ENCODE measurements at places on chromosomes 4 and X.
A peak's percentile ranks its signal among the peaks of the same experiment; 100 is the strongest.

GRCh38 chr4:140012688-140013486, 141.1 kb downstream of the MAML3 start:
- DNase-seq, result peak; percentile 52

DNA sequence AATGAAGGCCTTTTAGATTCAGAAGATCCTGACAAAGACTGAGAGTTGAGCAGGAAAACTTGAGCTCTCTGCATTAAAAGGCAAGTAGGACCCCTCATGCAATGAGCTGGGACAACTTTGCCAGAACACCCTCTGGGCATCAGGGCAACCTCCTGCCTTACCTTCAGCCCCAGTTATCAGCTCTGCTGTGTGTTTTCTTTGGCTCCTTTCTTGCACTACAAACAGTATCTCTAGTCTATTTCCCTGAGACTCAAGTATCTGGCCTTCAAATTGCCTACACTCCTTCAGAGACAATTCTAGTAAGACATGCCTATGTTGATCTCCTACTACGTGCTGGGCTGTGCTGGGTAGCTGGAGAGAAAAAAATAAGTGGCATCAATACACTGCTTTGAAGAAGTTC, 192.2 kb downstream of the MID1IP1 start:
- no peak for DNase-seq

DNA sequence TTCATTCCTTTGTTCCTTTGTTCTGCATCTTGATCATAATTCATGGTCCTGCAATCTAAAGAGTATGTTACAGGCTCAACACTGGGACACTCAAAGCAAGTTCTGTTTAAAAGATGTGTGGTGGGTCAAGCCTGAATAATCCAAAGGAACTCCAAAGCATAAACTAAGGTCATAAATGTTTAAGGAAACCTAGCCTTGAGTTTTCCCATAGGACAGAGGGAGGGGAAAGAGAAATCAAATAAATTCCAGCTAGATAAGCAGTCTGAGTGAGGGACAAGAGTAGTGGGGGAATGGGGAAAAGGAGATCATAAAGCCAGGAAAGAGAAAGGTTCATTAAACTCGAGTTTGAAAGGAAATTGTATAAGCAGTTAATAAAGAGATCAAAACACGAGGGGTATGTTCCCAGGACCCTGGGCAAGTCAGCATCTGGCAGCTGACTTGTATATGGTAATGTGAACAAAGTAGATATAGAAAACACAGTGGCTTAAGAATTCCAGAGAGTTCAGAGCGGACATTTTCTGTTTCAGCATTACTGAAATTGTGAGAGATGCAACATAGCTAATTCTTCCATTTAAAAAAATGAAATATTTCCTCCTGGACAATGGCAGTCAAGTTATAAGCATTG, 125.8 kb upstream of the EDNRA start:
- no peak for DNase-seq

DNA sequence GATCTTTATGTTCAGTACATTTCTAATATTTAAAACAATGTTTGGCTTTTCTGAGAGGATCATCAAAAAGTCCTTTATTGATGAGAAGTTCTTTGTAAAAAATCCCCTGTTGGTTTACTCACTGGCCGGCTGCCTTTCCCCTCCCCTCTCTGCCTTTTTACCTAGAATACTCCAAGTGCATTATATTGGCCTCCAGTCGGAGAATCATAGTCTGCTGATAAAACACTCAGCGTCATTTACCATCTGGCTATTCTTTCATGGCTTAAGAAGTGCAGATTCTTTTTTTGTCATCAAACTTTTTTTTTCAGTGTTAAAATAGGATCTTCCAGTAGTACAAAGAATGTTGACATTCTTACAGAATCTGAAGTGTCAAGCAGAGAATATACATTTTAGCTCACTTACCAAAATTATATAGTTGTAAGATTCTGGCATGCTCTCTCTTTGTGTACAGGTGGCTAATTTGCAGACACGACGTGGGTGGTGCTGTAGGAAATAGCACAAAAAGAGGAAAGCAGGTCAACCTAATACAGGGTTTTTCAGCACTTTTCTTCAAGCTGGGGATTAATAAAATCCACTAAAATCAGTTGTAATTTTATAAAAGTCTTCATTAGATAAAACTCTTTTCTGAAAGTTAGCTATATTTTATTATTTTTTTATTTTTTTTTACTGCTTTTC, 731.8 kb downstream of the KCTD8 start:
- DNase-seq, result no peak

DNA sequence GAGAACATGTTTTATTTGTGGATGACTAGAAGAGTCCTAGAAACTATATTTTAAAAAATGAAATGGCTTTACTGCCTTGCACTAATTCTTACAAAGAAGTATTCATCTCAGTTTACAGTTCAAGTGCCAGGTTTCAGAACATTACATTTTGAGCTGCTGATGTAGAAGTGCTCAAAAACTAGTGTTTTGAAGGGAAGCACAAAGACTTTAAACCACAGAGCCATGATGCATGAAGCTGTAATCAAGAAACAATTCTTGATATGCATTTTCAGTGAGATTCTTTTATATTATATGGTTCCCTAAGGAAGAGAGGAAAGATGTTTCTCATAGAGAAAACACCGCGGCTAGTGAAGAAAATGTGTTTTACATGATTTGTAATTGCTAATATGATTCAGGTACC, 1163.0 kb downstream of the RAPGEF2 start:
- no peak for DNase-seq

All from head of caudate nucleus (tissue), 42 donors.